ENCODE measurements at places on chromosomes 2 and 18. TPM values are rescaled to one million over a fixed set of nuclear protein-coding genes. Genes with fewer than 3 reads are reported as not detected.
A peak's percentile ranks its signal among the peaks of the same experiment; 100 is the strongest.

GRCh38 chr2:74174909-74175308 lies 3.8 kb downstream of the MOB1A start:
- H3K4me3 ChIP-seq = no peak overlapping the region
- H3K27me3 ChIP-seq = no peaks in the 10 kb centered on the region
- no peak for DNase-seq
- no peaks in the 10 kb centered on the region for H3K4me1 ChIP-seq

DNA sequence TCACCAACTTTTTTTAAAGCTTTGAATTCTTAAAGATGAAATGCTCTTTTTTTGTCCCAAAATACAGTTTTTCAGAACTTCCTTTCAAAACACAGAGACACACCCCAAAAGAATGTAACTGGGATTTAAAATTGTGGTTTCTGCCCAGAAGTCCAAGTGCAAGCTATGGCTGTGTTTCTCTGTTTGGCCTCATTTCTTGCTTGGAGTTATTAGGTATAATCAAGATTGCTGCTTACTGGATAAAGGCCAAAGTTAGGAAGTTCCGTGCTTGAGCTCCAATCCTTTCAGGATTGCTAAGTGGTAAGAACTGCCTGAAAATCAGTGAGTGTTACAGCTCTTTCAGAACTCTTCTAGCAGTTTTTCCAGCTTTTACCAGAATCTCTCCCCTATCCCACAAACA lies 16.9 kb downstream of the ZBTB7C start:
- no peak overlapping the region for H3K4me3 ChIP-seq
- H3K4me1 ChIP-seq = no peaks in the 10 kb centered on the region
- no peaks in the 10 kb centered on the region for H3K36me3 ChIP-seq
- DNase-seq = no peak
- H3K27me3 ChIP-seq = no peaks in the 10 kb centered on the region

DNA sequence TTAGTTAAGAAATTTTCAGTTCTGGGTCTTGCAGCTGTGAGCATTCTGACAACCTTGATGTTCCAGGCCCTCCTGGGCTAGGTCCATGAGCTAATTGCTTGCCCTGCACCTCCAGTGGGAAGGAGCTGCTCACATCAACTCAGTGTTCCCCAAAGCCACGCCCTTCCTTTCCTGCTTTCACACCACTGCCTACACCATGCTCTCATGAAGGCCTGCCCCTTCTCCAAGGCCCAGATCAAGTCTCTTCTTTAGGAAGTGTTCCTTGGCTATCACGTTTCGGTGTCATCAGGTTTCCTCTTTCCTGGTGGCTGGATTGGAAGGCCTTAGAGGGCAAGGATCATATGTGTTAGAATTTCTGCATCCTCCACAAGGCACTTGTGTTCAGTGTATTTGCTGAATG lies 18.8 kb downstream of the TMEM127 start:
- no peak overlapping the region for H3K27ac ChIP-seq
- H3K36me3 ChIP-seq = no peaks in the 10 kb centered on the region
- H3K27me3 ChIP-seq = no peaks in the 10 kb centered on the region
- H3K4me1 ChIP-seq = no peaks in the 10 kb centered on the region
- H3K4me3 ChIP-seq = no peak overlapping the region

DNA sequence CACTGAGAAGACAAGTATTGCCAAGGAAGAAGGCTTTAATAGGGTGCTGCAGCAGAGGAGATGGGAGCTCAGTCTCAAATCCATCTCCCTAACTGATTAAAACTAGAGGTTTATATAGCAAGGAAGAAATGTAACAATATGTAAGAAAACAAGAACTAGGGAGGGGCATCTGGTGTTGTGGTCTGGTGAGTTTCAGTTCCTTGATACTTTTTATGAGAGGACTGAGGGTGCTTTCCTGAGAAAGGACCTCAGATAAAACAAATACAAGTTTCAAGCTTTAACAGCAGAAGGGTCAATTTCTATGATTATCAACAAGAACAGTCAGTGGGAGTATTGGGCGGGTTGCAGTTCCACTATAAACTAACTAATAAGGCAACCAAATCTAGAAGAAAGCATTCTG lies 1967.5 kb downstream of the SUCLG1 start:
- H3K36me3 ChIP-seq = peaks cover 5% of the 10 kb centered on the region
- H3K27ac ChIP-seq = no peak overlapping the region
- no peaks in the 10 kb centered on the region for H3K27me3 ChIP-seq
- no peaks in the 10 kb centered on the region for H3K4me1 ChIP-seq

DNA sequence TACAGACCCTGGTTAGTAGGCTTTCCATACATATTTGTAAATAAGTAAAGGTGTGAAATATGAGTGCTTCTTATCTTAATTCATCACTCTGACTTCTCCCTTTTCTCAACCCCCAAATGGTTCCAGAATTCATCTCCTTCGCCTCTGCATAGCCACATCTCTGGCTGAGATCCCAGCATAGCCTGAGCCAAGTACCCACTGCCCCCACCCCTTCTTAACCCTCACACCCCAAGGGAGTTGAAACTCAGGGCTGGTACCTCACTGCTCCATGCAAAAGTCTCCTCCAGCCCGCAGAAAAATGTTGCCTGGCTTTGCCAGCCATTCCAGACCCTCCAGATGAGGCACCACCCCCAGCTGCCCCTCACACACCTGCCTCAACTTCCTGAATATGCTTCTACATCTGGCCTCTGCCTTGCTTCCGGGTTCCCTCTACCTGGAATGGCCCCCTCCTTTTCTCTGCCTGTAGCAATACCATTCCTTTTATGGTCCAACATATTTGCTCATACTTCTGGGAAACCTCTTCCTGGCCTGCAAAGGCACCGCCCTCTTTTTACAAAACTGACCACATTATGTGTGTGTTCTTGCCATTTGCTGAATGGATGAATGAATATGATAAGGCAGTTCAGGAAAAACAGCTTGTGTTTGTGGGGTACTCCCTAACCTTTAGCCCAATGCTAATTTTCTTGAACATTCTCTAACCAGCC lies 112.8 kb downstream of the CELF4 start:
- no peaks in the 10 kb centered on the region for H3K27me3 ChIP-seq
- no peak overlapping the region for H3K27ac ChIP-seq
- H3K4me3 ChIP-seq = no peak overlapping the region
- DNase-seq = no peak

- peaks cover 3% of the 10 kb centered on the region for H3K4me1 ChIP-seq
- H3K27ac ChIP-seq = no peak overlapping the region
- no peak overlapping the region for H3K4me3 ChIP-seq
- H3K36me3 ChIP-seq = no peaks in the 10 kb centered on the region
- no peak for DNase-seq
Measured at GRCh38 chr2:171210864-171211431, 50.3 kb upstream of the TLK1 start.

GRCh38 chr2:40760071-40760666 lies 308.3 kb upstream of the SLC8A1 start:
- H3K4me1 ChIP-seq = no peaks in the 10 kb centered on the region
- H3K36me3 ChIP-seq = no peaks in the 10 kb centered on the region
- H3K27ac ChIP-seq = no peak overlapping the region
- peak; percentile 57 for DNase-seq
- no peak overlapping the region for H3K4me3 ChIP-seq

- no peak for DNase-seq
- no peak overlapping the region for H3K27ac ChIP-seq
- H3K27me3 ChIP-seq = no peaks in the 10 kb centered on the region
- no peak overlapping the region for H3K4me3 ChIP-seq
Measured at GRCh38 chr2:164485541-164485940, 135.7 kb downstream of the GRB14 start.

DNA sequence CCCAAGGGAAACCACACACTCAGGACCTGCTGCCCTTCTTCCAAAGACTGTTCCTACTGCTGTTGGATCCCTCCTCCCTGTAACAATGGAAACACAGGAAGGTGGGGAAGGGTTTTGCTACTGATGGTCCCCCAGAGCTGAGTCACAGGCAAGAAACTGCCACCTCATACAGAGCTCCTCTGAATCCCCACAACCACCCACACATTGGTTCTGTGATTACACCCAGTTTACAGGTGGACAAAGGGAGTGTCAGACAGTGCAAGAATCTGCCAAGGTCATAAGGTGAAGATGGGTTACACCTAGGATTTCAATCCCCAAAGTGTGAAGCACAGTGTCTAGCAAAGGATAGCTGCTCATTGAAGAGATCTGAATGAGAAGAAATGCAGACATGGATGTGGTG lies 141.7 kb upstream of the LMAN1 start:
- no peaks in the 10 kb centered on the region for H3K27me3 ChIP-seq
- peaks cover 10% of the 10 kb centered on the region for H3K36me3 ChIP-seq
- H3K4me1 ChIP-seq = peaks cover 6% of the 10 kb centered on the region
- DNase-seq = no peak
- H3K4me3 ChIP-seq = no peak overlapping the region
- no peak overlapping the region for H3K27ac ChIP-seq

DNA sequence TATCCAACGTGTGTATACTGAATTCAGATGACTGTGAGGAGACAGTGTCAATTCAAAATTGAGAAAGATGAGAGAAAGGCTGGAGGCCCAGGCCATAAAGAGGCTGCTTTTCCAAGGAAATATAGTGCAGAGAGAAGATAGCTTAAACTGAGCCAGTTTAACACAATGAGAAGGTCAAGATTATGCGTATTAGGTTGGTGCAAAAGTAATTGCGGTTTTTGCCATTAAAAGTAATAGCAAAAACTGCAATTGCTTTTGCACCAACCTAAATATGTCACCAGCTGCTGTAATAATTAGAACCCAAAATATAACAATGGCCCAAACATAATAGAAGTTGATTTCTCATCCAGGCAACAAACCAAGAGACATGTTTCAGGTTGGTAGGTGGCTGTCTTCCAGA lies 148.7 kb upstream of the ATP5MC3 start:
- no peak for DNase-seq
- no peaks in the 10 kb centered on the region for H3K27me3 ChIP-seq
- no peak overlapping the region for H3K4me3 ChIP-seq
- H3K27ac ChIP-seq = no peak overlapping the region
- no peaks in the 10 kb centered on the region for H3K4me1 ChIP-seq

GRCh38 chr2:215082446-215082845 lies 56.0 kb downstream of the ABCA12 start:
- H3K4me3 ChIP-seq = no peak overlapping the region
- no peaks in the 10 kb centered on the region for H3K27me3 ChIP-seq
- no peaks in the 10 kb centered on the region for H3K36me3 ChIP-seq
- no peaks in the 10 kb centered on the region for H3K4me1 ChIP-seq
- H3K27ac ChIP-seq = no peak overlapping the region

- no peak for DNase-seq
- no peak overlapping the region for H3K27ac ChIP-seq
- H3K4me1 ChIP-seq = 0 out of 2 replicates have a peak, but pooled peaks cover 2% of the 10 kb centered on the region
- peak overlapping the region; percentile 14 for H3K4me3 ChIP-seq
- H3K36me3 ChIP-seq = peaks cover 17% of the 10 kb centered on the region
Measured at GRCh38 chr2:57796527-57796926, 250.1 kb upstream of the VRK2 start.

DNA sequence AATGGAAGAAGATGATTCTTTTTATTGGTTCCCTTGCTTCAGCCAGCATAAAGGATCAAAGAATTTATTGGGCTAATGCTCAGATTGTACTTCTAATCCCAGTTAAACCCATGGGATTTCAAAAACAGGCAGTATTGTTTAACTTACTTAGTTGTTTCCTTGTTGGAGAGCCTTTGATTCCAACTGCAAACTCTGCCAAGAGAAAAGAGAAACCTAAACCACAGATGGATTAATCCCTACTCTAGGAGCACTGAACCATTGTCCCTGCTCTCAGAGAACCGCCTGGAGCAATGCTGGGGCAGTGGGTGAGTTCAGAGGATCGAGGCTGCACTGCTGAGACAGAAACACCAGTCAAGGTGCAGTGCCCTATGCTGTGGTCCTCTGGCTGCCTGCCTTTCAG lies 44.9 kb upstream of the SIGLEC15 start:
- no peak for DNase-seq
- H3K27ac ChIP-seq = no peak overlapping the region
- H3K36me3 ChIP-seq = no peaks in the 10 kb centered on the region
- H3K27me3 ChIP-seq = no peaks in the 10 kb centered on the region
- H3K4me3 ChIP-seq = no peak overlapping the region
- H3K4me1 ChIP-seq = peaks cover 6% of the 10 kb centered on the region

GRCh38 chr2:60517446-60517845 lies 36.0 kb downstream of the BCL11A start:
- peaks cover 44% of the 10 kb centered on the region for H3K4me1 ChIP-seq
- H3K36me3 ChIP-seq = peaks cover 30% of the 10 kb centered on the region
- H3K27me3 ChIP-seq = no peaks in the 10 kb centered on the region

DNA sequence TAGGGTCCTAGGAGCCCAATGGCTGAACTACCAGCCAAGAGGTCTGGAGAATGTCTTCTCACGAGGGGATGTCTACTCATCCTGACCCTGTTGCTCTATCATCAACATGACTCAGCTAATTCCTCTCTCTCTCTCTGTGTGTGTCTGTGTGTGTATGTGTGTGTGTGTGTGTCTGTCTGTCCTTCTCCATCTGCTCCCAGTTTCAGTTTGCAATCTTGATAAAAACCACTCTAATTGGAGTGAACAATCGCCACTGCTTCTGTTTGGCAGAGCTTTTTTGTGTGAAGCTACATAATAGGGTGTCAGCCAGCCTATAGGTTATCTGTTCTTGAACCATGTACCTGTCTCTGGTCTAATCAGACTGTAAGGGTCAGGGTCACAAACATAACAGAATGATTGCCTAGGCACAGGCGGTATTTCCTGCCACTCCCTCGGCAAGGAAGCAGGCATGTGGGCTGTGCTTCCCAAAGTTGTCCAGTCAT lies 219.8 kb downstream of the SH3BP4 start:
- H3K4me3 ChIP-seq = no peak overlapping the region
- no peaks in the 10 kb centered on the region for H3K27me3 ChIP-seq
- no peaks in the 10 kb centered on the region for H3K4me1 ChIP-seq
- no peak overlapping the region for H3K27ac ChIP-seq

- no peaks in the 10 kb centered on the region for H3K4me1 ChIP-seq
- no peak overlapping the region for H3K27ac ChIP-seq
- H3K4me3 ChIP-seq = no peak overlapping the region
- DNase-seq = no peak
- no peaks in the 10 kb centered on the region for H3K27me3 ChIP-seq
Measured at GRCh38 chr2:88057437-88057844, 1.9 kb upstream of the KRCC1 start.

GRCh38 chr2:239146011-239146641 lies 254.7 kb downstream of the HDAC4 start:
- H3K27ac ChIP-seq = no peak overlapping the region
- no peak for DNase-seq
- no peaks in the 10 kb centered on the region for H3K4me1 ChIP-seq
- H3K27me3 ChIP-seq = no peaks in the 10 kb centered on the region

- DNase-seq = no peak
- no peak overlapping the region for H3K4me3 ChIP-seq
- H3K36me3 ChIP-seq = peaks cover 33% of the 10 kb centered on the region
- H3K4me1 ChIP-seq = no peaks in the 10 kb centered on the region
- H3K27ac ChIP-seq = no peak overlapping the region
Measured at GRCh38 chr2:110997331-110998045, 123.2 kb upstream of the BCL2L11 start.

DNA sequence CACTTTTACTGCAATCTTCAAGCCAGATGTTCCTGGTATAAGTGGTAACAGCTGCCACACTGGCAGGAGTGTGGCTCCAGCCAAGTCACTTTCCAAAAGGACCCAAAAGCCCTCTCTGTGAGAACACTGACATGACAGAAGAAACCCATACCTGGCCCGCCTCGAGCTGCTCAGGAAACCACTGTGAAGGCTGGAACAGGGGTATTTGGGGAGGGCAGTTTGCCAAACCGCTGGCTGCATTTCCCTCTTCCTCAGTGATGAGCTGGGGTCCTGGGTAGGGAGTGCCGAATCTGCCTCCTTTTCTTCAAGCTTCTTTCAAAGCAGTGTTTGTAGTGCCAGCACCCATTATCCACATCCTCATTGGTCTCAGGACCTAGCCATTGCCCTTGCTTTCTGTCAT lies 10.3 kb upstream of the OSR1 start:
- peaks cover 12% of the 10 kb centered on the region for H3K27me3 ChIP-seq
- no peak overlapping the region for H3K27ac ChIP-seq
- no peak for DNase-seq
- no peaks in the 10 kb centered on the region for H3K36me3 ChIP-seq
- no peaks in the 10 kb centered on the region for H3K4me1 ChIP-seq

The DLX2 gene
- 0.42 TPM for total RNA-seq

The MEIS1 gene
- 0.31 TPM for total RNA-seq

The SP5 gene
- 1.7 TPM for total RNA-seq

The PLA2R1 gene
- total RNA-seq = 0.83 TPM

The HOXD13 gene
- total RNA-seq = not detected

All from H9 (cell line).